PC-3 (cell line): ENCODE measurements at places on chromosomes 13 and 19.

GRCh38 chr19:12703046-12703445 lies 6.6 kb upstream of the FBXW9 start:
- H3K4me1 ChIP-seq: no peaks in the 10 kb centered on the region
- H3K4me3 ChIP-seq: no peak overlapping the region
- H3K27ac ChIP-seq: no peak overlapping the region
- peak; percentile 52 for DNase-seq

- no peak for DNase-seq
- H3K4me1 ChIP-seq: no peaks in the 10 kb centered on the region
- no peaks in the 10 kb centered on the region for H3K36me3 ChIP-seq
- H3K27ac ChIP-seq: no peak overlapping the region
Measured at GRCh38 chr19:42378225-42379215, 11.6 kb downstream of the CNFN start.

GRCh38 chr13:32837973-32838927 lies 178.0 kb upstream of the KL start:
- H3K27ac ChIP-seq: peak overlapping the region; percentile 68
- DNase-seq: no peak
- H3K27me3 ChIP-seq: no peaks in the 10 kb centered on the region
- H3K4me1 ChIP-seq: peaks cover 20% of the 10 kb centered on the region

- H3K27ac ChIP-seq: no peak overlapping the region
- H3K4me3 ChIP-seq: no peak overlapping the region
- no peaks in the 10 kb centered on the region for H3K27me3 ChIP-seq
- H3K4me1 ChIP-seq: no peaks in the 10 kb centered on the region
- H3K36me3 ChIP-seq: no peaks in the 10 kb centered on the region
Measured at GRCh38 chr13:87035526-87035925, 635.6 kb upstream of the SLITRK5 start.

GRCh38 chr19:4097501-4097900 lies 26.4 kb downstream of the MAP2K2 start:
- no peak overlapping the region for H3K27ac ChIP-seq
- DNase-seq: no peak
- no peaks in the 10 kb centered on the region for H3K4me1 ChIP-seq
- H3K4me3 ChIP-seq: no peak overlapping the region
- H3K27me3 ChIP-seq: no peaks in the 10 kb centered on the region

DNA sequence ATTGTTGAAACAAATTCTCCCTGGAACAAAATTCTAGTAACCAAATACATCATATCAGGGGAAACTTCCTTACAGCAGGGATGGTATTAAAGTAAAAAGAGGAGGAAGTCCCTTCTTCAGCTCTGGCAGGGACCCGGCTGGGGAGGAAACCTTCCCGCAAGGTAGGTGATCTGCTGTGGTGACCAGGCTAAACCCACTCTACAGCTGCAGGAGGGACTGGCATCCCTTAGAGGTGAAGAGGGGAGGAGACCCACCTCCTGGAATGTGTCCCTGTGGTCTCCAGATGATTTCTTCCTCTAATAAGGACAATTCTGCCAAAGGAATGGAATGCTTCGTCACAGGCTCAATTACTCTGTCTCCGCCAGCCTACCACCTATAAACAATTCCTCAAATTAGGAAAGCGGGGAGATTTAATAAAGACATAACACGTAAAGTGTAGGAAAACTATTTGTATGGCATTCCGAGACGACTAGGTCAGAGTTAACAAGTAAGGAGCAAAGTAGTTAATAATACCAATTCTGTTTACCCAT lies 637 bp upstream of the PDS5B start:
- peak overlapping the region; percentile 64 for H3K4me3 ChIP-seq
- H3K27me3 ChIP-seq: no peaks in the 10 kb centered on the region
- H3K36me3 ChIP-seq: no peaks in the 10 kb centered on the region
- no peak overlapping the region for H3K27ac ChIP-seq
